ENCODE measurements at places on chromosomes 2 and 18.

DNA sequence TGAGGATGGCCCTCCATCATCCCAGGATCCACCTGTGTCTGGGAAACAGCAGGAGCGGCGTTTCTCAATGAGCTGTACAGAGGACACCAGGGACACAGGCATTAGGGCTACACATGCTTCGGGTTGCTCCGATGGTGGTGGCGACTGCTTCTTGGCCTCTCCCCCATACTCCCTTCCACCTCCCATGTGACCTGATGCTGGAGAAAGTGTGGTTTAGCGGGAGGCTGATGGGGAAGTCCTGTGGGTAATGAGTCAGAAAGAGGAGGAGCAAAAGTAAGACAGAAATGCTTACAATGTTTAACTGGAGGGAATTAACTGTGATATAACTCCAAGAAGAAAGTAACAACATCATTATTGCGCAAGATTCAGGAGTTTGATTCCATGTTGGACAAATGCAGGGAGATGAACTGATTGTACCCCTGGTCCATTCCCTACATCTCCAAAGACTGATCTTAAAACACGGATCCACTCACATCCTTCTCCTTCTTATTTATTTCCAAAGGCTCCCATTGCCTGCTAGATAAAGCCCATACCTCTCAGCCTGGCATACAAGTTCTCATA lies 186.6 kb downstream of the NRP2 start:
- no peak for DNase-seq

DNA sequence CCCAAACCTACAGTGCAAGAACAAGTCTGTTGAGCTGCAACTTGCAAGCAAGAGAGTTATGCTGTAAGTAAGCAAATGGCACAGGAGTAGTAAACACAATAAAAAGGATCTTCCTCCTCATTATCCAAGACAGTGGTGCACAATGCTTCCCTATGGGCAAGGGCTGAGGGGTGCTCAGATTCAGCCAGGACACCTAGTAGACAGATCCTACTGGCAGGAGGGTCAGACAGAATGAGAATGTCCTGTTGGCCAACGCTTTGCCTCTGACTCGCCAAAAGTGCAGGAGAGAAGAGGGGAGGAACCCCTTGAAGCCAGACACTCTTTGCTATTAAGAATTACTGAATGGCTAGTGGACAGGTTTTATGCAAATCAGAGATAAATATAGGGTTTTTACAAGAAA lies 280.4 kb upstream of the SESTD1 start:
- DNase-seq: no peak

DNA sequence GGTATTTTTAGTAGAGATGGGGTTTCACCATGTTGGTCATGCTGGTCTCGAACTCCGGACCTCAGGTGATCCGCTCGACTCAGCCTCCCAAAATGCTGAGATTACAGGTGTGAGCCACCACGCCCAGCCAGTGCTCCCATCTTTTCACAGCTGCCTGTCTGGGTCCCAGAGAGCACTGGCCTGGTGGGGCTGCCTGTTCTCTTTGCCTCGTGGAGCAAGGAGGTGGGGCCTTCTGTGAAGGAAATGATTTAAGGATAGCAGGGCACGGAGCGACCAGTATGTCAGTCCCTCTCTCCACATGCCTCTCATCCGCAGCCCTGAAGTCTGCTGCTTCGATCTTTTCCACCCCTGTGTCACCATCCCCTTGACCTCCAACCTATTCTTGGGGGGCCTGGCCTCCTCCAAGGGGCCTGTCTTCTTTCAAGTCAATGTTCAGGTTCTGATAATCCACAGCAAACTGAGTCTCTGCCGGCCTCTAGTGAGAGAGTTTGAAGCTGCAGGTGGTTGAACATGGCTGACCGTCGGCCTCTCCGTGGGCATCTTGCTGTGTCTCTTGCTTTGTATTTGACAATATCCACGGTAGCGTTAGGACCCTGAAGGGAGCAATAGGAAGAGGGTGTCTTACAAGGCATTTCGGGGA lies 28.2 kb upstream of the GIGYF2 start:
- DNase-seq: peak; percentile 21

DNA sequence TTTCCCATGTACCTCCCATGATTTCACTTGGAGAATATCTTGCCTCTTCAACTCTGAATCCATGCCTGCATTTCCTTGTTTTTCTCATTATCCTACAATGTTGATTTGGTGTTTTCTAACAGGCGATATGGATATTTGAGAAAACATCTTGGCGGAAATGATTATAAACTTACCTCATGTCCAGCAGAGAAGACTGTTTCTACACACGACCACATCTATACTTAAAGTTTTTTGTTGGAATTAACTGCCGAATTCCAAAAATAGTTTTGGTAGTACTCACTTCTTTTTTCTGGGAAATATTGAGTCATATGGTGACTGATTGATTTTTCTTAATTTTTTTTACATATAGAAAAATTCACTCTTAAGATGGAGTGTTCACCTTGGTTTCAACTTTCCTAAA lies 41.4 kb upstream of the TMEFF2 start:
- no peak for DNase-seq
